ENCODE measurements at places on chromosomes 13 and 19.

DNA sequence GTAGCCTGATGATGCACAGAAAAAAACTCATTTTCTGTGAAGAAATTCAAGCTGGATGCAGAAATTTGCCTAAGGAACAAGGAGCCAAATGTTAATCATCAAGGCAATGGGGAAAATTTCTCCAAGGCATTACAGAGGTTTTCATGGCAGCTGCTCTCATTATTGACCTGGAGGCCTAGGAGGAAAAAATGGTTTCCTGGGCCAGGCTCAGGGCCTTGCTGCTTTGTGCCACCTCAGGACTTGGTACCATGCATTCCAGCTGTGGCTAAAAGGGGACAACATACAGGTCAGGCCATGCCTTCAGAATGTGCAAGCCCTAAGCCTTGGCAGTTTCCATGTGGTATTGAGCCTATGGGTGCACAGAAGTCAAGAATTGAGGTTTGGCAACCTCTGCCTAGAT, 1320.1 kb upstream of the MIR17HG start:
- no peaks in the 10 kb centered on the region for H3K4me1 ChIP-seq
- no peak overlapping the region for H3K4me3 ChIP-seq
- no peaks in the 10 kb centered on the region for H3K27me3 ChIP-seq
- H3K27ac ChIP-seq: no peak overlapping the region

GRCh38 chr19:18477974-18478373, 40.0 kb upstream of the ISYNA1 start:
- peak overlapping the region; percentile 85 for H3K27ac ChIP-seq
- DNase-seq: no peak
- H3K4me1 ChIP-seq: peaks cover 70% of the 10 kb centered on the region
- H3K36me3 ChIP-seq: no peaks in the 10 kb centered on the region
- no peaks in the 10 kb centered on the region for H3K27me3 ChIP-seq

DNA sequence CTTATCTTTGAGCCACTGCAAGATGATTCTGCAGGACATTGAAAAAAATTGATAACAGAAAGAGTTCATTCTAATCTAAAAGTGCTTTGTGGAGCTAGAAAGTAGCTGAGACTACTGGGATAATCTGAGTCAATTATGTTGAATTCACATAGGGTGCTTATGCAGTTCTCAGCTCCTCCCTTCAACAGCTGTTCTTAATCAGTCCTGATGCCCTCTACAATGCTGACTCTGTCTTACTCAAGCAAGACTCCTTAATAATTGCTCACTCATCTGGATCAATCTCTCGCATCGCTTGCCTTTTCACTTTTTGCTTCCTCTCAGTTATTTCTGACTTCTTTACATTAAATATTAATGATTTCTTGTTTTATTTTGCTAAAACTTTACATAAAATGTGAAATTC, 182.1 kb downstream of the PCDH17 start:
- DNase-seq: no peak
- no peak overlapping the region for H3K4me3 ChIP-seq
- H3K27ac ChIP-seq: no peak overlapping the region
- no peaks in the 10 kb centered on the region for H3K4me1 ChIP-seq
- no peaks in the 10 kb centered on the region for H3K27me3 ChIP-seq

GRCh38 chr13:97936036-97936435, 17.4 kb upstream of the IPO5 start:
- H3K36me3 ChIP-seq: no peaks in the 10 kb centered on the region
- H3K4me3 ChIP-seq: no peak overlapping the region
- no peaks in the 10 kb centered on the region for H3K4me1 ChIP-seq
- DNase-seq: no peak
- no peaks in the 10 kb centered on the region for H3K27me3 ChIP-seq
- H3K27ac ChIP-seq: no peak overlapping the region

- H3K4me3 ChIP-seq: no peak overlapping the region
- peaks cover 36% of the 10 kb centered on the region for H3K4me1 ChIP-seq
- peak overlapping the region; percentile 49 for H3K27ac ChIP-seq
- H3K36me3 ChIP-seq: no peaks in the 10 kb centered on the region
These were observed 38.6 kb downstream of the TNFRSF19 start for GRCh38 chr13:23608701-23609413.

DNA sequence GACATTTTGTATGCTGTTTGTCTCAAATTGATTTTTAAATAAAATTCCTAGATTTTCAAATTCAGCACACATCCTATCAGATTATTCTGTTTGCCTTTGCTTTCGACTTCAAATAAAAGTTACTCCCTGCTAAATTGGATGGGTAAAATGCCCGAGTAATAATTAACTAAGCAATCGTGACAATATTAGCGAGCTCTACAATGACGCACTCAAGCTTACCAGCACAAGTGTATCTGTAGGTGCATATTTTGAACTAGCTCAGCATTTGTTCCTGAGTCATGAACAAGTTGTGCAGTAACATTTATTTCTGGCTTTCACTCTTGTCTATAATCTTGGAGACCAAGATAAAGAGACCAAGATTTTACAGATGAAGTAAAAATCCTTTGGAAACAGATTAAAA, 113.4 kb downstream of the UBL3 start:
- peaks cover 17% of the 10 kb centered on the region for H3K27me3 ChIP-seq
- no peak overlapping the region for H3K4me3 ChIP-seq
- H3K4me1 ChIP-seq: no peaks in the 10 kb centered on the region
- no peak for DNase-seq

DNA sequence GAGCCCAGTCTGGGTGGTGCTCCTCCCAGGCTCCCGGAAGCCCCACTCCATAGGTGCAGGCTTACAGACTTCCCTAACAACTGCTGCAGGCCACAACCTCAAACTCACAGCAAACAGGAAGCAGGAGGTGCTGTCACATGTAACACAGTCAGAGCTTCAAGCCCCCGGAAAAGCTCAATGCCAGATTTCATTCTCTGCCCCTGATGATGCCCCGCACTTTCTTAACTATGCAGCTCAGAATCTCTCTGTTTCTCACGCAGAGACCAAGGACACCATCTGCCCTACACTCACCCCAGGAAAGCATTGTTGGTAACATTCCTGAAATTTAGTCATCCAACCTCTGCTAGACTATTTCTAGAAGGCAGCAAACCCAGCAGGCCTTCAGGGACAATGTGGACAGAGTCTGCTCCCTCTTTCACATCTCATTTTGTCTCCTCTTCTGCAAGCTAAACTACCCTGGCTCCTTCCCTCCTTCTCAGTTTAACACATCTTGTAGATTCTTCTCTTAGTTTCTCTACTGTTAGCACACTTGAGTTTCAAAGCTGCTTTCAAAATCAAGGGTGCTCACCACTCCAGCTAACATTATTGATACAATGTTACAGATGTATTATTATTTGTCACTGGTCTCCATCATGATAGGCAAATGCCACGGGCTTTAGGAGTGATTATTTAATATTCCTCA, 162.5 kb downstream of the KCTD12 start:
- peak overlapping the region; percentile 49 for H3K27ac ChIP-seq
- H3K27me3 ChIP-seq: no peaks in the 10 kb centered on the region
- H3K4me1 ChIP-seq: peaks cover 25% of the 10 kb centered on the region
- no peak for DNase-seq

DNA sequence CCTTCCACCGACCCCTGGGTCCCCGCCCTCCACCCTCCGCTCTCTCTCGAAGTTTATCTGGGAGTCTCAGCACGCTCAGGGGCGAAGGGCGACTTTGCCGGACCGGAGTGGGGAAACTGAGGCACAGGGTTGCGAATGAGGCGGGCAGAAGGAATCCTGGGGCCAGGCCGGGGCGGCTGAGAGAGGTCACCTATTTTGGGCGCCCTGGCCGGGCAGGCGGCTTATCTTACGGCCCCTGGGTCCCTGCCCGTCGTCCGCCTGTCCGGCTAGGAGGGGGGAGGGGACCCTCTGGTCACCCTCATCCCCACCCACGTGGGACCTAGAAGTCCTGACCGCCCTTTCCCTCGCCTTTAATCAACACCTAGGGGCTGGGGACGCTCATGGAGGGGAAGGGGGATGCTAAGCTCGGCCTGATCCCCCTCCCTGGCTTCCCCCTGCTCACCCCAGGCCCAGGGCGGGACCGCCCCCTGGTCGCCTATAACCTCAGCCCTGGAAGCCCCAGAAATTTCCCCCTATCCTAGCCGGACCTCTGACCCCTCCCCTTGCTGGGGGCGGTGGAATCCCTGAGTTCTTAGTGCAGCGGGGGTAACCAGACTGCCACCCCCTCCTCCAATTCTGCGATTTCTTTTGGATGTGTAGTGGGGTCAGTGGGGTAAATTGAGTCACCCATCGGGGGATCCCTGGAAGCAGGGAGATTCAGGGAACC, 556 bp downstream of the TRIP10 start:
- H3K27me3 ChIP-seq: no peaks in the 10 kb centered on the region
- H3K4me1 ChIP-seq: peaks cover 50% of the 10 kb centered on the region
- peak overlapping the region; percentile 91 for H3K4me3 ChIP-seq
- DNase-seq: peak; percentile 70

- DNase-seq: no peak
- H3K4me1 ChIP-seq: no peaks in the 10 kb centered on the region
- no peak overlapping the region for H3K27ac ChIP-seq
- H3K27me3 ChIP-seq: no peaks in the 10 kb centered on the region
- no peaks in the 10 kb centered on the region for H3K36me3 ChIP-seq
- no peak overlapping the region for H3K4me3 ChIP-seq
These were observed 312.6 kb downstream of the SLITRK6 start for GRCh38 chr13:85486663-85487062.

GRCh38 chr19:5719274-5719960, 529 bp downstream of the LONP1 start:
- H3K27ac ChIP-seq: peak overlapping the region; percentile 97
- peak overlapping the region; percentile 96 for H3K4me3 ChIP-seq
- no peaks in the 10 kb centered on the region for H3K36me3 ChIP-seq
- H3K4me1 ChIP-seq: peaks cover 13% of the 10 kb centered on the region
- DNase-seq: peak; percentile 72
- H3K27me3 ChIP-seq: no peaks in the 10 kb centered on the region

DNA sequence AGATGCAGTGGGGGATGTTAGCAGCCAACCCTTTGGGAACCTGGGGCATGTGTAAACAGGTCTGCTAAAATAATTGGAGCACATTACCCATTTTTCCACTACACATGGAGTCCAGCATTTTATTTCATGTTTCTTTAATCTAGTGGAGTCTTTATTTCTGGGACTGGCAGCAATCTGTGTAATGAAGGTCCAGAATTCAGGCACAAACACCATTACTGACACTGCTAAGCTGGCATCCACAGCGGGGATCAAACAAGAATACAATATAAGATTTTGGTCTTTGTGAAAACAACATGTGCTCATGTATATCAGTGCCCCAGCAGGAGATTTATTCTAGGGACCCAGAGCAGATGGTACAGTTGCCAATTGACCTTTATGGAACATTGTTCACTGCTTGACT, 1587.0 kb upstream of the PRR20A start:
- no peaks in the 10 kb centered on the region for H3K4me1 ChIP-seq
- H3K36me3 ChIP-seq: no peaks in the 10 kb centered on the region
- H3K27ac ChIP-seq: no peak overlapping the region
- no peaks in the 10 kb centered on the region for H3K27me3 ChIP-seq

- H3K4me1 ChIP-seq: peaks cover 3% of the 10 kb centered on the region
- no peak overlapping the region for H3K4me3 ChIP-seq
- DNase-seq: no peak
- no peak overlapping the region for H3K27ac ChIP-seq
- H3K27me3 ChIP-seq: no peaks in the 10 kb centered on the region
These were observed 4.6 kb upstream of the FAM32A start for GRCh38 chr19:16180611-16181010.

DNA sequence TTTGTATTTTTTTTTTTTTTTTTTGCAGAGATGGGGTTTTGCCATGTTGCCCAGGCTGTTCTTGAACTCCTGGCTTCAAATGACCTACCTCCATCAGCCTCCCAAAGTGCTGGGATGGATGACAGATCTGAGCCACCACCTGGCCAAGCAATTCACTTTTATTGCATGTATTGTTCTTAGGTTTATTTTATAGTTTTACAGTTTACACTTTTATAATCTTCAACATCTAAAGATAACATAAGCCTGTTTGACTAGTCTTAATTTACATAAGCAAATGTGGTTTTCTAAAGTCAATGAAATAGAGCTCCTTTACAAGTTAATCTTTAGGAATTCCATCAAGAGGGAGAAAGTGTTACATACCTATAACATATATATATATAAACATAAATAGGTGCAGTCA, 9.5 kb upstream of the MPV17L2 start:
- no peaks in the 10 kb centered on the region for H3K36me3 ChIP-seq
- H3K4me1 ChIP-seq: no peaks in the 10 kb centered on the region
- DNase-seq: no peak
- no peak overlapping the region for H3K4me3 ChIP-seq

DNA sequence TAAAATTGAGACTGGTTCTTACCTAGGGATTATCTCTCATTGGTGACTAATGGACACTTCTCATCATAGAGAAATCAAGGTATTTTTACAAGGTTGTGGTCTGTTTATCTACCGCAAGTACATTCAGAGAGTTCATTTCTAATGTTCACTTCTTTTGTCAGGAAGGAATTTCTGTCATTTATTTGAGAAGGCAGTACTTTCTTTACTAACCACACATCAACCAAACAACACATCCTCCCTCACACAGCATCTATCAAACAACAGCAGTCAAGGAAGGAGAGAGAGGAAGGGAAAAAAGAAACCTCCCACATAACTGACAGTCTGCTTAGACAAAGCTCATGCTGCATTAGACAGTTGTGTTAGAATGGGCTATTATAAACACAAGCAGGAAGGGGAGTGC, 182.3 kb upstream of the KLF12 start:
- no peaks in the 10 kb centered on the region for H3K27me3 ChIP-seq
- H3K27ac ChIP-seq: no peak overlapping the region
- H3K36me3 ChIP-seq: no peaks in the 10 kb centered on the region
- no peak for DNase-seq
- H3K4me3 ChIP-seq: no peak overlapping the region
- H3K4me1 ChIP-seq: no peaks in the 10 kb centered on the region

GRCh38 chr13:111429064-111429558, 108.7 kb downstream of the TEX29 start:
- H3K4me3 ChIP-seq: no peak overlapping the region
- no peak overlapping the region for H3K27ac ChIP-seq

- no peak overlapping the region for H3K4me3 ChIP-seq
- no peaks in the 10 kb centered on the region for H3K4me1 ChIP-seq
- H3K27ac ChIP-seq: no peak overlapping the region
- H3K27me3 ChIP-seq: no peaks in the 10 kb centered on the region
- no peaks in the 10 kb centered on the region for H3K36me3 ChIP-seq
- DNase-seq: peak; percentile 26
These were observed 50.9 kb downstream of the PEPD start for GRCh38 chr19:33470686-33471085.

GRCh38 chr13:23688336-23688735, 118.1 kb downstream of the TNFRSF19 start:
- no peak overlapping the region for H3K4me3 ChIP-seq
- no peaks in the 10 kb centered on the region for H3K27me3 ChIP-seq
- no peak overlapping the region for H3K27ac ChIP-seq
- no peaks in the 10 kb centered on the region for H3K36me3 ChIP-seq
- no peaks in the 10 kb centered on the region for H3K4me1 ChIP-seq

- no peak for DNase-seq
- no peak overlapping the region for H3K27ac ChIP-seq
- no peaks in the 10 kb centered on the region for H3K4me1 ChIP-seq
- no peaks in the 10 kb centered on the region for H3K27me3 ChIP-seq
These were observed 45.6 kb downstream of the SERPINE3 start for GRCh38 chr13:51385114-51385513.

- DNase-seq: no peak
- no peak overlapping the region for H3K27ac ChIP-seq
- no peaks in the 10 kb centered on the region for H3K27me3 ChIP-seq
- peaks cover 20% of the 10 kb centered on the region for H3K4me1 ChIP-seq
These were observed 60.8 kb downstream of the ALOX5AP start for GRCh38 chr13:30796132-30796572.
